GM18507 (cell line): ENCODE measurements at places on chromosomes 2 and 18.

GRCh38 chr18:51503351-51503750, 305.9 kb upstream of the MEX3C start:
- DNase-seq = no peak

GRCh38 chr2:197885587-197885986, 81.2 kb downstream of the PLCL1 start:
- no peak for DNase-seq

DNA sequence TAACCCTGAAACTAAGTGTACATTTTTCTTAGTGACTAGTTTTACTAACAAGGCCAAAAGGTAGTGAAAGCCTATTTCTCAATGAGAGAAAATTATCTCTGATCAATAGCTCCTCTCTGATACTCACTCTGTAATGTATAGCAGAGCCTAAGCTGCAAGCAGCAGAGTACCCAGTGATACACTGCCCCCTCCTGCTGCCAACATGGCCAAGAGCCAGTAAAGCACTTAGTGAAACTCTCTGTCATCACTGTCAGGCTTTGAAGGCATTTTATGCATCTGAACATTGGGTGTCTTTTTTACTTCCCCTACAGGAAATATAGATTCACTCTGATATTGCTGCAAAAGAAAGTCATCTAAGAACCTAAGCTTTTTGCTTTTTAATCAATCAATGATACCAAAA, 784.1 kb upstream of the CDH7 start:
- no peak for DNase-seq

GRCh38 chr2:32007121-32007391, 3.8 kb downstream of the MEMO1 start:
- no peak for DNase-seq

DNA sequence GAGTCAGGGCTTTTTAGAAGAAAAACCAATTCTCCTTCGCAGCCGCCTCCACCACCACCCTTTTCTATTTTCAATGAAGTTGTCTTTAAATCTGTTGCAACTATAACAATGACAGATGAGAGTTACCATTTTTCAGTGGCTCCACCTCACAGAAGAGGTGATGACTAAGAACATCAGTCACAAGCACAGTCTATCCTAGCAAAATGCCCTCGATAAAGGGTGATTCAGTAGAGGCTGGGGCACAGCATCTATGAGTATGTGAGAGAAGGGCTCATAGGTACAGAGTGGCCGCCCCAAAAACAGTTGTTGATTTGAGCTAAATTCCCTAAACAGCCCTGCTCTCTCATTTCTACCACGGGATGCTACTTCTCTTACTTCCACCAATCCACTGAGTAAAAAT, 310.8 kb upstream of the MGAT5 start:
- DNase-seq = no peak

GRCh38 chr2:128273469-128274081, 45.1 kb downstream of the HS6ST1 start:
- no peak for DNase-seq

- DNase-seq = no peak
These were observed 35.7 kb downstream of the NOL10 start for GRCh38 chr2:10654069-10654468.

- no peak for DNase-seq
These were observed 19.4 kb downstream of the DOK1 start for GRCh38 chr2:74573747-74574562.

DNA sequence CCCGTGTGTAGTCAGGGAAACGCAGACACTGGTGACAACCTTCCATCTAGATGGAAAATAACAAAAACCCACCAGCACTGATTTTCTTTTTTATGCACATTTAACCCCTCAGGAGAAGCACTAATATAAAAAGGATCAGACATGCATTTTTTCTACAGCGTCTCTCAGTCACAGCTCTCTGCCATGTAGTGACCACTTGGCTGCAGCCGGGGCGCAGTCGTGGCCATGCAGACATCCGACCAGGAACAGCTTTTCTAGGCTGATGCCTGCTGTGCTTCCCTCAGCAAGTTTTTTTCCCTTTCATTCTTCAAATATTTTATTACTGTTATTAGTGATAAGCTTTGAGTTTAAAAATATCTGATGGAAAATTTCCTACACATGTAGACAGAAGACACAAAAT, 63.3 kb downstream of the MERTK start:
- DNase-seq = no peak

DNA sequence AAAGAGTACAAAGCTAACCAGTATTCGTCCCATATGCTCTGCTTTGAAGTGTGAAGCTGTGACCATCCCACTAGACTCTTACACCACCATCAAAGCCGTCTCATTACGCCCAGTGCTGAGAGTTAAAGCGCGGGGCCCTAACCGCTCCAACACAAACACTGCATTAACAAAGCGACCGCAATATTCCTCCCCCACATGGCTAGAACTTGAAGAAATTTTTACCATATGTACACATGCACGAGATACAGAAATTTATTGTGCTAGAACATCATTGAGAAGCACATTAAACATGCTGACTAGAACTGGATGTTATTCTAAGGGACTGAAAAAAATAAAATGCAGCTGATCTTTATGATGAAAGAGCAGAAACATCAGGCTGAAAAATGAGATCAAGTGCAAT, 20.5 kb downstream of the FTCDNL1 start:
- no peak for DNase-seq

DNA sequence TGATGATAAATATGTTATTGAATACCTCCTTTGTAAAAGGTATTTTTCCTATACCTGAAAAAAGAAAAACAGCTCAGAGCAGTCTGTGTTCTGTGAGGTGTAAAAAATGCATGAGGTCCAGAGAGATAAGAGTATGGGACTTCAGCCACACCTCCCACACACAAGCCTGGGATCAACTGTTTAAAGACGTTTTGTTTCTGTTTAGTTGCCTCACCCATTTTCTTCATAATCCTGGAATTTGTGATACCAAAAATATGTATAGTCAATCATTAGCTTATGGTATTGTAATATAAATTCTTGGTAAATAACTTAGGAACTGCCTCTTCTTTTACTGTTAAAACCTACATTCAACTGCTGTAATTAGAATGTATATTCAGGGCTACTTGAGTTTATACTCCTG, 1322.9 kb upstream of the TMEFF2 start:
- DNase-seq = no peak
